ENCODE measurements at places on chromosomes 7 and 10.
A peak's percentile ranks its signal among the peaks of the same experiment; 100 is the strongest.

DNA sequence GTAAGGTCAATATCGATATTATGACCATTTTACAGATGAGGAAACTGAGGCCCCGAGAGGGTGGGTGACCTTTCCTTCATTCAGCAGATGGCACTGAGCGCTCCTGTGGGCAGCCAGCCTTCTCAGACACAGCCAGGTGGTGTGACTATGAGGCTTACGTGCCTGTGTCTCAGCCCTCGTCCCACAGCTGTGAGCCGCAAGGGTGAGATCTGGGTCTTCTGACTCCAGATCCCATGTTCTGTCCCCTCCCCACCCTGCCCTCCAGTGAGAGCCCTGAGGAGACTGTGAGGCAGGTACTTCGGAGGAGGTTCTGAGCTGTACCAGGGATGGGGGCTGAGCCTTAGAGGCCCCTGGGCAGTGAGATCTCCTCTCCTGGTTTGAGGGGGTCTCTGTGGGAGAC lies 613.8 kb upstream of the FOXK1 start:
- no peak for DNase-seq

DNA sequence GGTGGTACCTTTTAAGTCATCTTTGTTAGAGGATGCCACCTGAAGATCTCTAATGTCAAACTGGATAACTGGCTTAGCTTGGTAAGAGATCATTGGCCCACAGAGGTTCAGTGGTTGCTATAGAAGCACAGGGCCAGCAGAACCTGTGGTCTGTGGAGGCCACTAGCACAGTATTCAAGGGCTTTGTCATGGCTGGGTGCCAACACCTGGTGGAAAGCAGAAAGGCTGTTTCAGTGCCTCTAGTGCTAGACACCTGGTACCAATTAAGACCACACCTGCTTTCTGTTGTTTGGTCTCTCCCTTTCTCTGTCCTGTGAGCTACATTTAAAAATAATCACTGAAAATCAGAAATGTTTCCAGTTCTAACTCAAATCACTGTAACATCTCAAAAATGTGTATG lies 10.0 kb upstream of the PCGF5 start:
- no peak for DNase-seq

DNA sequence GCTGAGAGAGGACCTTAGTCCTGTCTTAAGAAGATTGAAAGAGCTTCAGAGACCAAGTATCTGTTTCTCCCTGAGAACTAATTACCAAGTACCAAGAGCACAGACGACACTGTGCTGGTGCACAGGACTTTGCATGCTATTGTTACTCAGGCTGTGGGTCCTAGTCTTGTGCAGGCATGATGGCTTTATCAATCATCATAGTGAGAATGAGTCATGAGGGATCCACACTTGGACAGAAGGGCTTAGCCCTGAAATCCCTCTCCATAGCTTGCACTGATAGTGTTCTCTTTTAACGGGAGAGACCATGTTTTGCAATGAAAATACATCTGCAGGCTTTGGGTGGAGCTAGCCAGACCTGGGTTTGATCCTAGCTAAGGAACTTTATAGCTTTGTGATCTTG lies 93.3 kb downstream of the SORCS3 start:
- no peak for DNase-seq

- no peak for DNase-seq
Observed at GRCh38 chr10:85459906-85460305, 906.7 kb downstream of the GRID1 start.

DNA sequence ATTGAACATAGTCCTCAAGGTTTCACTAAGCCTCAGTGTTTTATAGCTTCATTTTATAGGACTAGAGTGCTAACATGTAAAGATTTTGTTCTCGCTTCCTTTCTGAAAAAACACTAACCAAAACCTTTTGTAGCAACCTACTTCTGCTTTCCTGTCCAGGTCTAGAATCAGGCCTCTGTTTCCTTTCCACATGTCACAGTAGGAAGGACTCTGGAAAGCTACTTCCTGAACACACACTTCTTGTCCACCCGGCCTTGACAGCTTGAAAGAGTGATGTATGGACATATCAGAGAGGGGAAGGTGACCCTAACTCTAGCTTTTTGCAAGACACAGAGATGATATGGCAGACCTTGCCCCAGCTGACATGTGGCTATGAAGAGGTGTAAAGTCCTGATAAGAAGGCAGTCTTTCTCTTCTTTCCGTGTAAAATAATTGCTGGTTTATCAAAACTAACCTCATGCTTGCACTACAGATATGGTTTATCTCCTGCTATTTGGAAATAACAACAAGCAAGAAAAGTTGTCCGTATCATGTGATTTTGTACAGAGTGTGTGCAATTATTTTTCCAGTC lies 175.4 kb downstream of the SKAP2 start:
- no peak for DNase-seq

GRCh38 chr7:140022582-140023211 lies 40.1 kb downstream of the PARP12 start:
- no peak for DNase-seq

- DNase-seq, result peak; percentile 11
Observed at GRCh38 chr7:11427686-11428273, 404.2 kb downstream of the THSD7A start.

- DNase-seq, result no peak
Observed at GRCh38 chr10:88455831-88456230, 127.3 kb downstream of the RNLS start.
